ENCODE measurements at places on chromosomes 2 and 18.
A peak's percentile ranks its signal among the peaks of the same experiment; 100 is the strongest.

DNA sequence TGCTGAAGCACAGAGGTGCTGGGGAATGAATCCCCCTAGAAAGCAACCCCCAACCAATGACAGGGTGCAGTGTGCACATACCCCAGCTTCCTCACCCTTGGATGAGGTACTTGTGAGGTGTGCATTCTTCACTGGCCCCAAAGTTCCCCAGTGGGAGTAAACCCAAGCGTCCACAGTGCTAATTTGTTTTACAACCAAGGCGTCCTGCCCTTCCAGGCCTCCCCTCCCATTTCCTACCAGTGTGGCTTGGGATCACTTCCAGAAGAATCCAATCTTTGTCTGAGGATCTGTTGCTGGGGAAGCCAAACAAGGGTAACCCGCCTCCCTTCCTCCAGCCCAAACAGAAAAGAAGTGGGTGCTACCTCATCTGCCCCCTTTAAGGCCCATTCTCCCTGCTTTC is 40.3 kb upstream of the TEX51 start:
- no peak for DNase-seq

DNA sequence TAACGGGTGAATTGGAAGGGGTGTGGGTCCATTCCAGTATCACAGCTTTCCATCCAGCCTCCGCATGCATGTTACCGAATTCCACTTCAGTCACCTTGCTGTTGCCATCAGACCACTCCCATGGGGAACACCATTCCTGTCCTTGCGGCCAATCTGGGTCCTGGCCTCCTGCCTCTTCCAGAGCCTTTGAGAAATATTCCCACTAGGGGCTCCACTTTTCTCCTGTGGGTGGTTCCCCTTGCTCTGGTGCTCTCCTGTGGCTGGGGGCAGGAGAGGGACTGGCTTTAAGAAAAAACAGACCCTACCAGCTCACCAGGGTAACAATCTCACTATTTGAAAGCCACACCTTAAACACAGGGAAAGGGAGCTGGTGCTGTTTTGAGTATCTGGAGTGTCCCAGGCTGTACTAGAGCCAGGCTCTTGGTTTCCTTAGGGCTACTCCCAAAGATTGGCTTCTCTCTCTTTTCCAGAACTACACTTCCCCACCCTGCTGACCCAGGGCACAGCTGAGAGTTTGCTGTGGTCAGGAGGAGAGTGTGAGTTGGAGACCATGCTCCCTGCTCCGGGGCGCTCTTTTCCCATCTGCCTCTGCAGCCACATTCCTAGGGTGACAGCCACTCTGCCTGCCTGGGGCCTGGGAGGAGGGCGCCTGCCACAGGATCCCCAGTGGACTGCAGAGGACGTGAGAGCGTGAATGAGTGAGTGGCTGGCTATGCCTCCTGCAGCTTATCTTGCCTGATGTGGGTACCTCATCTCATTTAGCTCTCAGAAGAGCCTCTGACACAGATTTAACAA is 460.8 kb upstream of the HS6ST1 start:
- no peak for DNase-seq

GRCh38 chr18:62289047-62289446 is 36.1 kb upstream of the TNFRSF11A start:
- no peak for DNase-seq

DNA sequence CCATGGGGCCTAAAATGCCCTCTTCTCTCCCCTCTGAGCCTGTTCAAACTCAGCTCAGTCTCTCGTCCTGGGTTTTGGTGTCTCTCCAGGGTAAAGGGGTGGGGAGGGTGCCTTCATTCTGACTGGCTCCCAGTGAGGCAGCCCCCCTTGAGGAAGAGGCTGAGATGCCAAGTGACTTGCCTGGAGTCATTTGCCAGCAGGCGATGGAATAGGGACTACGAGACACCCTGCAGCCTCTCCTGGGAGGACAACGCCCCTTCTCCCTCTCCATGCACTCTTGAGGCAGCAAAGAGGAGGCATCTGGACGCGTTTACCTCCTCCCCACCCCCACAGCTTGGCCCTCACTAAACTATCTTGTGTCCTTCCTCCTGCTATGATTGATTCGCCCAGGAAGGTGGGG is 760 bp upstream of the STON1 start:
- DNase-seq = no peak

GRCh38 chr2:50849190-50849589 is 182.7 kb downstream of the NRXN1 start:
- no peak for DNase-seq

GRCh38 chr2:127041259-127041970 is 65.5 kb downstream of the BIN1 start:
- DNase-seq = no peak

- DNase-seq = no peak
Measured at GRCh38 chr18:2655954-2656236, 369 bp downstream of the SMCHD1 start.

DNA sequence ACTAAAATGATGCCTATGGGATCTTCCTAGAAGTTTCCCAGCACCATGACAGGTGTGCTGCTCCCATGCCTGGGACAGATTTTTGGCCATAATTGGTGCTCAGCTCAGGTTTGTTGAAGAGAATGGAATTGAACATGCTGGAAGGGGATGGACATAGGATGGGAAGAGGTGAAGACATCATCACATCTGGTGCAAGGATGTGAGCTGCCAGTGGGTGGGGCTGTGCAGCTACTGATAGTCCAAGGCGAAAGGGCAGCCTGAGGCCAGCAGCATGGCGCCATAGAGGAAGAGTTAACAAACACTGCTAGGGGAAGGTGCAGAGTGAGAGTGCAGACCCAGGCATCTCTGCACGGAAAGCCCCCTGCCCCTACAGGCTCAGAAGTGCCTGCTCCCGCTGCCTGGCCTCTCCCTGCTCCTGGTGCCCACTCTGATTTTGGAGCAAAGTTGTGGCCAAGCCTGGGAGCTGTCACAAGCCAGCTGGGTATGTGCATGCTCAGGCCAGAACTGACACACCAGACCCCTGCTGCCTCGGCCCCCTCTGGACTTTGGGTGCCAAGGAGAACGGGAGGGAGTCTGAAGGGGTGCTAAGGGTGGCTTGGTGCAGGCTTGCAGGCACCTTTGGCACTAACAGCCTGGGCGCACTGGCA is 178.6 kb downstream of the ZBTB7C start:
- peak; percentile 53 for DNase-seq

DNA sequence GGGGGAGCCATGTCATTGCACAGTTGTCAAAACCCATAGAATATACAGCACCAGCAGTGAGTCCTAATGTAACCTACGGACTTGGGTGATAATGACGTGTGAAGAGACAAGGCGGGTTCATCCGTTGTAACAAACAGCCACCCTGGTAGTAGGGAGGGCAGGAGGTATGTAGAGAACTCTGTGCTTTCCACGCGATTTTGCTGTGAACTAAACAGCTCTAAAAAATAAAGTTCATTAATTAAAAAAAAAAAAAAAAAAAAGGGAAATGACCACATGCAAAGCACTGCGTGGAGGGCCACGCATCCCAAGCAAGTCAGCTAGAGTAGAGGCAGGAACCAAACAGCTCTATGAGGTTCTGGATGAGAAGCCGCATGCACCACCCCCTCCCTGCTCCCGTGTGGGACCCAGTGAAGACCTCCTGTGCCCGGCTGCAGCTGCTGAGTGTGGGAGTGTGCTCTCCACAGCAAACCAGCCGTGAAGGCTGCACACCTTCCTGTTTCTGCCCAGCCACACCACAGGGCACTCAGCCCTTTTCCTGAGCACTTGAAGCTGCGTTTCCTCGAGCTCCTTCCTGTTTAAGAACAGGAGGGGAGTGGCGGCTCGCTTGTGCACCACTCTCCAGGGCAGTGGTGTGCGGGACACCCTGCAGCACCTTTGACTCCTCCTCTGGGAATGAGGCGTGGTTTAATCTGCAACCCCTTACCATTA is 65.6 kb downstream of the ODC1 start:
- peak; percentile 11 for DNase-seq

GRCh38 chr18:75735291-75735690 is 307.8 kb upstream of the SMIM21 start:
- no peak for DNase-seq

- DNase-seq = peak; percentile 58
Measured at GRCh38 chr2:151111599-151112278, 149.9 kb downstream of the RBM43 start.

GRCh38 chr2:188314314-188315054 is 22.8 kb downstream of the GULP1 start:
- DNase-seq = peak; percentile 50

GRCh38 chr2:151904807-151905206 is 76.6 kb upstream of the ARL5A start:
- no peak for DNase-seq

- peak; percentile 3 for DNase-seq
Measured at GRCh38 chr2:39069136-39069515, 51.7 kb downstream of the SOS1 start.

DNA sequence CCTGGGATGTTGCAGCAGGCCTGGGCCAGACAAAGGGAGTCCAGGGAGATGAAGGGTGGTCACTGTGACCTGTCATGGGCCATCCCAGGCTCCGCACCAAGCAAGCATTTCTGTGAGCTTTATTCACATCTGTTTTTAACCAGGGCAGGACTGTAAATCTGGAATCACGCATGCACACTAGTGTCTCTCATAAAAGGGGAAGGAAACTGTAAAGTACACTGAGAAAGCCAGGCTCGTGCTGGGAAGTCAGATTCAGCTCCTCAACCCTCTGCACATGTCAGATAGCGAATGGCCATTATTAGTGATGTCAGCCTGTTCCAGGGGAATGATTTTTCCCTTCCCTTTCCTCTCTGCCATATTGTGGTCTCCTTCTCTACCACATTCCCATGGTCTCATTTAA is 818.6 kb upstream of the RAB6C start:
- DNase-seq = no peak

DNA sequence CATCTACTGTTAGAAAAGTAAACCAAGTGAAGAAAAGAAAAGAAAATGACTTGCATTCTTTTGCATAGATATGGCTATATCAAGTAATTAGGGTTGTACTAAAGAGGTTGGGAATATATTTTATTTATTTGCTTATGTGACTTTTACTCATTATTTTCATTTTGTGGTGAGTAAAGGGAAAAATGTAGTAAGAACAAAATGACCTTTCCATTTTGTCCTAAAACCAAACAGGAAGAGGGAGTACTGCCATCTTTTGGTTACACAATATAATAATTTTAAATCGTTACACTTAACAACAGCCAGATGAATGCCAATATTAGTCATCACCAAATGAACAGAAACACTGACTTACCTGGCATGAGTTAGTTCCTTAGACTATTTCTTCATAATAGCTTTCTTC is 47.3 kb upstream of the NDUFV2 start:
- peak; percentile 90 for DNase-seq

DNA sequence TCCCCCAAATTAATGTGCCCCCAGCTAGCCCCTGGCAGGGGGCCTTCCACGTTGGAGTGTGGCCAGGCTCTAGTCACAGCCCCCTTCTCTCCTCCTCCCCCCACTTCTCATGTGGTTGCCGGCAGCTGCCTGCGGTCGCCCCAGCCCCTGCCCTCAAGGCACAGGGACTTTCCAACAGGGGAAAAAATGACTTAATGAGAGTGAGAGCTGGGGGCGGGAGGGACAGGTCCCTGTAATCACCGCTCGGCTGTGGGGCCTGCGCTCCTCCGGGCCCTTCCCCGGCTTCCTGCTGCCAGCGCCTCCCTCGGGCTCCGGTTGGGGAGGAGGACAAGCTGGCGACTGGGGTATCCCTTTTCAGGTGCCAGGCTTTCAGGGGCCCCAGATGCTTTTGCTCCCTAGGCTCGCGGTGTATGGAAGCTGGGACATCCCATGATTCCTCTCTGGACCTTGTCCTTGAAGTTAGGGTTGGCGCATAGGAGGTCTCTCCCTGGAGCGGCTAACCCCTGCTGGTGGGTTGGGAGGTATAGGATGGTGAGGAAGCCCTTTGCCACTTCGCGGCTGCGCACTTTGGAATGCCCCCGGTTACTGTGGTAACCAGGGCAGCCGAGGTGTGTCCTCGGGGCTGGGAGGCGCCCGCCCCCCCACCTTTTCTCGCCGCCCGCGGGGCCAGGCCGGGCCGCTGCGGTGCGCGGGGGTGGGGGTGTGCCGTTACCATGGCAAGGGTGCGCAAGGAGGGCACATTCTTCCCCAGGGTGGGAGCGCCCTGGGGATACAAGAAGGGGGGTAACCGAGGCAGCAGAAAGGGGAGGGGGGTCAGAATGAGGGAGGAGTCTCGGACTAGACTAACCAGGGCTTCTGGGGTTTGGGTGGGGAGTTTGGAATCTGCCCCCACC is 16.1 kb downstream of the WNT10A start:
- no peak for DNase-seq

DNA sequence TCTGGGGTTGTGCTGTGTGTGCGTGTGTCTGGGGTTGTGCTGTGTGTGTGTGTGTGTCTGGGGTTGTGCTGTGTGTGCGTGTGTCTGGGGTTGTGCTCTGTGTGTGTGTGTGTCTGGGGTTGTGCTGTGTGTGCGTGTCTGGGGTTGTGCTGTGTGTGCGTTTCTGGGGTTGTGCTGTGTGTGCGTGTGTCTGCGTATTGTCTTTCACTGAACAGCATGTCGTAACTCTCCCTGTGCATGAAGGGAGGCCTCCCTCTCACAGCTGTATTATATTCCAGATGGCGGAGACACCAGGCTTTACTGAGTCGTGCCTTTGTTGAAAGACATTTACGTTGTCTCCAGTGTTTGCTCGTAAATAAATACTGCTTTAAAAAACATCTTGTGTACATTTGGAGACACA is 5.9 kb downstream of the ACKR3 start:
- DNase-seq = no peak

- no peak for DNase-seq
Measured at GRCh38 chr18:33700513-33700976, 122.5 kb downstream of the ASXL3 start.

DNA sequence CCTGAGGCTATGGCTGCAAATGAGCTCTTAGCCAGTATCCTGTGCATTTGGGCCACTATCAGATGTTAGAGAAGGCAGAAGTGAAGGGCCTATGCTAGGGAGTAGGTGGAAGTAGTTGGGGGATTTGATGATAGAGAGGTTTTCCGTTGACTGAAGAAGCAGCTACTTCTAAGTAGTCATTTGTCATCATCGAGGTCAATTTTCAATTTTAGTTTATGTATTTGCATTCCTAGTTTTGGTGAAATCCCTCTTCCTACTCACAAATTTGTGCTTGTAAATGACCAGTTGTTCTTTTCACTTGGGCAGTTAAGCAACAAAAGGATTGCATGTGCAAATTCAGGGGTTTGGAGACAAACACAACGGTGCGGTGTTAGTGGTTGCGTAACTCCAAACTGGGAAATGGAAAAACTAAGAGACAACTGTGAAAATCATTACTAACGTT is 48.5 kb upstream of the PELI1 start:
- DNase-seq = peak; percentile 48

DNA sequence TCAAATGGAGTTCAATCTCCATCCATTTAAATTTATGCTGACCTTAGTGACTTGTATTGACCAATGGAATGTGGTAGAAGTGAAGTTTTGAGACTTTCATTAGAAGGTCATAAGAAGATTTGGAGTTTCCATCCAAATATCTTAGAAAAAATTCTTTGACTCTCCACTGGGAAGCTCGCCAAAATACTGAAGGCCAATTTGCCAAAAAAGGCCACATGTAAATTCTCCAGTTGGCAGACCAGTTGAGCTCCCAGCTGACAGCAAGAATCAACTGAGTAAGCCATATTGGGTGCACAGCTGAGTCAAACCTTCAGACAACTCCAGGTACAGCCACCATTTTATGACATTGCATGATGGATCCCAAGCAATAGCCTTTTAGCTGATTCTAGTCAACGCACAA is 228.3 kb upstream of the SETBP1 start:
- DNase-seq = peak; percentile 35

- DNase-seq = peak; percentile 53
Measured at GRCh38 chr2:219253753-219254589, at the start of gene TUBA4A. TSS of gene TUBA4A (minus strand) at chr2:219253918. CDS start at chr2:219253858, 60 bp downstream.

- no peak for DNase-seq
Measured at GRCh38 chr18:51340332-51340731, 142.9 kb upstream of the MEX3C start.
